ENCODE measurements at places on chromosomes 1 and 21.

GRCh38 chr1:236425031-236425663, 31.1 kb downstream of the EDARADD start:
- no peak for DNase-seq

DNA sequence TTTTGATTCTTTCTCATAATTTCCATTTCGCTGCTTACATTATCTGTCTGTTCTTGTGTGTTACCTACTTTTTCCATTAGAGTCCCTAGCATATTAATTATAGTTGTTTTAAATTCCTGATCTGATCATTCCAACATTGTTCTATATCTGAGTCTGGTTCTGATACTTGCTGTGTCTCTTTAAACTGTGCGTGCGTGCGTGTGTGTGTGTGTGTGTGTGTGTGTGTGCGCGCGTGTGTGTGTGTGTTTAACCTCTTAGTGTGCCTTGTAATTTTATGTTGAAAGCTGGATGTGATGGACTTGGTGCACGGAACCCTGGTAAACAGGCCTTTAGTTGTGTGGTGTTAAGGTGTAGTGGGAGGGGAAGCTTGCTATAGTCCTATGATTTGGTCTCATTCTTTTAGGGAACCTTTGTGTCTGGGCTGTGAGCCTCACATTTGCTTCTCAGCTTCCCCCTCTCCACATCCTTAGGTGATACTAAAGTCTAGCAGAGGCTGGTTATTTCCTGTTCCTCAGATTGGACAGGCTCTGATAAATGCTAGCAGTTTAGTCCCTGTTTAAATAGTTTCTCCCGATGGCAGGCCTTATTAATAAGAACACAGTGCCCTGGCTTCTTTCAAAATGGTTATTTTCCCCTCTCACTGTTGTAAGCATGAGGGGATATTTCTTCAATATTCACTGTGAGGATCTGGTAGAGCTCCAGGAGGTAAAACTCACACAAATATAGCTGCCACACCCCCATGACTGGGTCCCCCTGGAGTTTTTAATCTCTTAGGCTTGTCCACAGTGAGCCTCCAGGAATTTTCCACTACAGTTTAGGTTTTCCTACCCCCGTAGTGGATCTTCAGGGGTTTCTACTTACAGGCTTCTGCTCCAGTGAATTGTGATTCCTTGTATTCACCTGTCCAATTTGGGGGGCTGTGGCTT, 118.3 kb downstream of the GALNT2 start:
- no peak for DNase-seq

DNA sequence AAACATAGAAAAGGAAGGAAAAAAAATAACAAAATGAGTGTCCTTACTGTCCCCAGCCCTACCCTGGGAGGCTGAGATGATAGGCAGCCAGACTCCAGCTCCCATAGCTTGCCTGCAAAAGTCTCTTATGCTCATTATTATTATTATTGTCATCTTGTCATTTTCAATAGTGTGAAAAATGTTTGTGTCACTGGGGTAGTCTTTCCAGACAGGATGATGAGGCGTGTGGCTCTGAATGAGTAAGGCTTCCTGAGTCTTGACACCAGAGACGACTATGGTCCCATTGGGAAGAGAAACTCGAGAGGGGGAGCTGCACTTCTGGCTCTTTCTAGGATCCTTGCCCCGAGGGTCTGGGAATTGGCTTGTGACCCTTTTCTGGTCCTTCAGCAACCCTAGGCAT, 1.1 kb upstream of the CYB561D1 start:
- DNase-seq: no peak

DNA sequence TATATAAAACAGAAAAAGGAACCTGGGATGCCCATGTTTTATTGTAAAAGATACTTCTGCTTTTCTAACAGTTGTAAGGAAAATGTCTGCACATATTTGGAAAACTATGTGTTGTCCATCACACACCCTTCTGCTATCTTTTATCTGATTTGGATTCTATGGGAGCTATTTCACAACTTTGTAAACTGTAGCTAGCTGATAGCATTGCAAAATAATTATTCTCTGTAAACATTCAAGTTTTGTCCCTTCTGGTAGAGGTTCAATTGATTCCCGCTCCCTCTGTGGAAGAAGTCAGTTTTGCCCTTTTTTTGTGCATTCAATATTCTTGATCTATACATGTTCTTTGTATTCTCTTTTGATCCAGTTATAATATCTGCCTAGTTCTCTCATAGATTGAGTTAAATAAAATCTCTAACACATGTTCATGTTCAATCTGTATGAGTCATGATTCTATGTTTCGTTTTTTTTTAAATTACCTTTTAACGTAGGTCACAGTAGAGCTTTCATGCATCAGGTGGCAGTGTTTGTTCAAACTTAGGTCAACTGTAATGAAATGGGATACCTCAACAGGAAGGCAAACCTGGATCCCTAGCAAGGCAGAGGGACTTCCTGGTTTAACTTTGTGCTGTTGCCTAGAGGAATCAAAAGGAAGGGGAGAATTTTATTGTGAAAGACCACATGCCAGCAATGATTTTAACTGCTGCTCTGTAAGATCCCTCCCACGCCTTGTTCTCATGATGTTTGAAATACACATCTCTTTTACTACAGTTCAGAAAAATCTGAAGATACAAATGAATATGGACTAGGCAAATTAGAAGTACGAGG, 26.0 kb upstream of the BCL9 start:
- DNase-seq: no peak

DNA sequence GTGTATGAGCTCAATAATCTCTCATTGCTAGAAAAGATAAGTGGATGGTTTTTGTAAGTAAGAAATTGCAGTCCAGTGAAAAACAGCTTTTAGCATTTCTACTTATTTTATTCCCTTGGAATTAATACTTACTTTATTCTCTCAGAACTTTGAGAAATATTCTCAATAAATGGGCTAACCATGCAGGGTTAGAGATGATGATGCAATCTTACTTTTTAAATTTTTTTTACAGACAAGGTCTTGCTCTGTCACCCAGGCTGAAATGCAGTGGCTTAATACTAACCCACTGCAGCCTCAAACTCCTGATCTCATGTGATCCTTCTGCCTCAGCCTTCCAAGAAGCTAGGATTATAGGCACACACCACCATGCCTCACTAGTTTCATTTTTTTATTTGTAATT, 440.8 kb upstream of the ZP4 start:
- no peak for DNase-seq

DNA sequence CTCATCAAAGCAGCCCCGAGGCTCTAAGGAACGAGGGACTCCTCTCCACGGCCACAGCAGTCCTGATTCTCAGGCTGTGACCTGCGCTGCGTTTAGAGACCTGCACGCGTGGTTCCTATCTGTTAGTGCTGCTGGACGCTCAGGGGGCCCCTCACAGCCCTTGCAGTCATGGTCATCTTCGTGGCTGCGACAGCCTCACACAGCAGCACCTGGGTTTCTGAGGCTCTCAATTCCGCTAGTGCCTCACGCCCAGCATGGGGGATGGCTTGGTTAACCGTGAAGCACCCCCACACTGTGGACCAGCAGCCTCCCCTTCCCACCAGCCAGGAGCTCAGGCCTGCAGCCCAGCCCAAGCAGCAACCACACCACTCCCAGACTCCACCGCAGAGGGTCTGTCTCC, 7.8 kb downstream of the MORN1 start:
- no peak for DNase-seq

DNA sequence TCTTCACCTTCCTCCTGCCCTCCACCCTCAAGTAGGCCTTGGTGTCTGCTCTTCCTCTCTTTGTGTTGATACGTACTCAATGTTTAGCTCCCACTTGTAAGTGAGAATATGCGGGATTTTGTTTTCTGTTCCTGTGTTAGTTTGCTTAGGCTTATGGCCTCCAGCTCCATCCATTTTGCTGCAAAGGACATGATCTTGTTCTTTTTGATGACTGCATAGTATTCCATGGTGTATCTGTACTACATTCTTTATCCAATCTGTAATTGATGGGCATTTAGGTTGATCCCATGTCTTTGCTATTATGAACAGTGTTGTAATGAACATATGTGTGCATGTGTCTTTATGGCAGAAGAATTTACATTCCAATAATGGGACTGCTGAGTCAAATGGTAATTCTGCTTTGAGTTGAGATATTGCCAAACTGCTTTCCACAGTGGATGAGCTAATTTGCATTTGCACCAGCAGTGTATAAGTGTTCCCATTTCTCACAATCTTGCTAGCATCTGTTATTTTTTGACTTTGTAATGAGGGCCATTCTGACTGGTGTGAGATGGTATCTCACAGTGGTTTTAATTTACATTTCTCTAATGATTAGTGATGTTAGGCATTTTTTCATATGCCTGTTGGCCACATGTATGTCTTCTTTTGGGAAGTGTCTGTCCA, 272.7 kb downstream of the SDCCAG8 start:
- DNase-seq: no peak

- DNase-seq: no peak
Observed at GRCh38 chr1:229420765-229421164, 13.1 kb downstream of the ACTA1 start.

- no peak for DNase-seq
Observed at GRCh38 chr21:39728341-39728740, 16.6 kb upstream of the IGSF5 start.

DNA sequence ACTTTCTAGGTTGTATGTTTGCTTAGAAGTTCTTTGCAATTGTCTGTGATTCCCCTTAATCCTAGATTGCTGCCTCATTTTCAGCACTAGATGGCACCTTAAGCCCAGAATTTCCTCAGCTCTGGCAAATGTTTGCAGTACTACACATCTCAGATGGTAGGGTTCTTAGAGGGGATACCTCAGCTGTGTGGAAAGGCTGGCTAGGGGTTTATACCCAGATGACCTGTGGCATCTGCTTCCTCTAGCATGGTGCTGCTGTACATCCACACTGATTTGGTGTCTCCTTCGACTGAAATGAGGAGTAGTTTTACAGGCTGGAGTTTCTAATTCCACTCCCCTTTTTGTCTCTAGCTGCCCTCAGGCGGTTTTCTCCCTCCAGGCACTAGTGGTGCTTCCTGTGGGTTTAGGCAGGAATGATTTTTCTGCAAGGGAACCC, 23.5 kb downstream of the ASB17 start:
- DNase-seq: no peak

GRCh38 chr1:85148524-85149250, 52.1 kb downstream of the SYDE2 start:
- no peak for DNase-seq

DNA sequence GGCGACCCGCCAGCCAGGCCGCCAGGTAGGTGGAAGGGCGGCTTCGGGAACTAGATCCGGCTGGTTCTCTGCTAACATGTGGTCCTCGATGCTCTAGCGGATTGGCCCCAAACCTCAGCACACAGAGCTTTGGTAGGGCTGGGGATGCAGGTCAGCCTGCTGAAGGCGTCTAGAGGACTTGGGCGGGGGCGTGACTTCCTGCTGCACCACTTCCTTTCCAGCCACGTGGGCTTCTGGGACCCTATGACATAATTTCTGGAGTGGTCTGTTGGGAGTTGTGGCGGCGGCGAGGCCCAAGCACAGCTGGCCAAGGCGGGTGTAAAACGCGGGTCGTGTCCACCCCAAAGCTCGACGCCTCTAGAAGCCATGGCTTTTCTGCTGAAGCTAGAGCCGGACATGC, 124.5 kb downstream of the ATF6 start:
- DNase-seq: no peak

DNA sequence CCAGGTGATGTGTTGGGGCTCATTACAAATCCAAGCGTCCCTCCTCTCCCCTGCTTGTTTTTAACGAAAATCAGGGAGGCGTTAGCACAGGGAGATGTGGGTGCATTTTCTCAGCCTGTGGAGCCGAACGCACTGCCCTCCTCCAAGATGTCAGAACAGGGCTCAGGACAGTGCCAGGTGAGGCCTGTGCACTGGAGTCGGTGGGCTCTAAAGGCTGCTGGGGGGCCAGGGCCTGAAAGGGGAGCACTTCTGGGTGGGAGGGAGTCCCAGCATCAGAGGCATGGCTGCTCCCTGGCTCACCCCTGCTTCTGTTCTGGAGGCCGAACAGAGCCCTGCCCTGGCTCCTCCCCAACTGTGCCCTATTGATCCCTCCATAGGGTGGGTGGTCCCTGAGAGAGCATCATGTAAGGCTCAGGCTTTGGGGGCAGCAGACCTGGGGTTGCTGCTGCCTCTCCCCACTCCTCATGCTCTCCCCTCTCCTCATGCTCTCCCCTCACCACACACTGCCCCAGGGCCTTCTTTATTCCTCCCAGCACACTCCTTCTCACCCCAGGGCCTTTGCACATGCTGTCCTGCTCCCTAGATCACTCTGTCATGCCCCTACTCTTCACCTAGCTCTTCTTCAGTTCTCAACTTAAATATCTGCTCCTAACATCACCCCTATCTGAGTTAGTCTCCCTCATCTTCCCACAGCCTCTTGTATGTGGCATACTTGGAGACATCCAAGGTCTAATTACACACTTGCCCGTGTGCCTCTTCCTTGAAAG, 725.2 kb downstream of the PTPRU start:
- DNase-seq: no peak

DNA sequence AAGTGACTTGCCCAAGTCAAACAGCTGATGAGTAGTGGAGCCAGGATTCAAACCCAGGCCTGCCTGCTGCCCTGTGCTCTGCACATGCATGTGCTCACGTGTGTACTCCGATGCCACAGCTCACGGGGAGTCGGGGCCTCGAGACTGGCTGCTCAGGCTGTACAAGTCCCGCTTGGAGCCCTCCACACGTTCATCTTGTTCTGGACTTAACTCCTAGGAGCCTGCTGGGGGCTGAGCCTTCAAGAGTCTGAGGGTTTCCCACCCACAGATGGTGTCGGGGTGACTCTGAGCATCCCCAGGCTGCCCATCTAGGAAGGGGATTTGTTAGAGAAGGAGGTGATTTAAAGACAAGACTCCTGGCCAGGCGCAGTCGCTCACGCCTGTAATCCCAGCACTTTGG, 35.7 kb upstream of the KDM4A start:
- DNase-seq: no peak

DNA sequence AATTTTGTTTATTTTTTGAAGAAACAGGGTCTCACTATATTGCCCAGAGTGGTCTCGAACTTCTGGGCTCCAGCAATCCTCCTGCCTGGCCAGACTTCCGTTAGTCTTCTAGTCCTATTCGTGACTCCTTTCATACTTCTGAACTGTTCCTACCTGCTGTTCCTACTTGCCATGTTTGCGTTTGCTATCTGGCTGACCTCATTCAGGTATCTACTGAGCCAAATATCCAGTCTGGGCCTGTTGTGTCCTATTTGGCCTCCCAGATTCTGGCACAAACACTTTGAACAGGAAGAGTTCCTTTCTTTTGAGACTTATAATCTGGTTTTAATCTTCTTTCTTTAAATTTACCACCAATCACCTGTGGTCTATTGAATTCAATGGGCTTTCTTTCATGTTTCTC, 6.9 kb upstream of the NR1I3 start:
- no peak for DNase-seq
